Activated T-helper 1 cell treated with anti-CD3 and anti-CD28 coated beads, Interleukin-12 subunit alpha, Interleukin-12 subunit beta, Interleukin-2, Interleukin-4 antibody, amounts not matched to agents 30 ng/mL and 10 ng/mL and 1 ng/mL, durations not matched to agents 14 hours and 24 hours and 36 hours (primary cell): ENCODE measurements at places on chromosomes 12 and 14. TPM values are rescaled to one million over a fixed set of nuclear protein-coding genes. Genes with fewer than 3 reads are reported as not detected.

Gene KRT85
- total RNA-seq: not detected in 2 replicates

Gene CCDC88C
- 85.9 and 91.7 TPM in 2 replicates for total RNA-seq

Gene HOXC12
- total RNA-seq: not detected in 2 replicates

Gene SIX1
- 0.39 and 0.41 TPM in 2 replicates for total RNA-seq

Gene FGD4
- total RNA-seq: 0.03 and 0.51 TPM in 2 replicates

Gene KRT72
- total RNA-seq: not detected in 2 replicates

Gene P2RX2
- not detected in 2 replicates for total RNA-seq
